NCI-H2081 treated with DMSO at 0.1 percent for 48 hours (cell line): ENCODE measurements at places on chromosomes 4 and X.

DNA sequence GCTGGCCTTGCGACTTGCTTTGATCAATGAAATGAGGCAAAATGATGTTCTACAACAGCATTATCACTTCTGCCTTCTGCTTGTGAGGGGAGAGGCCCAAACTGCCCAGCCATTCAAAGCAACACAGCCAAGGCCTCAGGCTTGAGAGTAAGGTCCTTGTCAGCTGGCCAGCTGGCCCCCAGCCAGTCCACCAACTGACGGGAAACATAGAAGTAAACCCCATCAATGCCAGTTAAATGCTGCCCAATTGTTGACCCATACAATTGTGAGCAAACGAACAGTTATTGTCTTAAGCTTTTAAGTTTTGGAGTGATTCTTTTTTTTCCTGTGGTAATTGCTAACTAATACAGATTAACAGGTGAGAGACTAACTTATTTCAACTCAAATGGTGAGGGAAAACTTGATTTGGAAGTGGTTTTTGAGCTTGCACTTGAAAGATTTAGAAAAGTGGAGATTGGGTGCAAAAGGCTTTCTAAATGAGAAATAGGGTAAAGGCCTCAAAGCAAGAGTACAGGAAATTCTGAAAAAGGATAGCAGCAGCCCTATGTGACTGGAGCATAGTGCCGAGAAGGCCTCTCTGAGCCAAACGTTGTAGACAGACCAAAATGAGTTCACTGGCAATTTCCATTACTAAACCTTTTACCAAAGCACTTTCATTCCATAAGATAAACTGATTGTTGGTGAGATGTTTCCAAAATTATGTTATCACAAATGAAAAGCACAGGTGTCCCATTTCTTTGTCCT, 66.9 kb downstream of the ARHGEF38 start:
- DNase-seq = peak; percentile 71

- DNase-seq = no peak
Measured at GRCh38 chrX:23334521-23334847, 165 bp upstream of the PTCHD1 start.

GRCh38 chr4:113248320-113248719, 198.9 kb downstream of the ANK2 start:
- no peak for DNase-seq

DNA sequence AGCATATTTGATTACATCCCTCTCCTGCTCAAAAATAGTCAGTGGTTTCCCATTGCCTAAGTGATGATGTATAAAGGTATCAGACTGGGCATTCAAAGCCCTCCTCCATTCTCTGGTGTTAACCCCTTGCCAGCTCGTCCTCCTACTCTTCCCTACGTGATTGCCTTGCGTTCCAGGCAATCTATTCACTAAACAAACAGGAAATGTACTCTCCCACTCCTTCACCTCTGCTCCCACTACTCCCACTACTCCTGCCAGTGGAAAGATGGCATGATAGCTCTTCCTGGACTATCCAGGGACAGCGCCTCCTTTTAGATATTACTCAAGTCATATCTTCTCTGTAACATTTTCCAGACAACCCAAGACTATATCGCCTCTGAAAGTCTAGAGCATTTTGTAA, 5.8 kb downstream of the DGAT2L6 start:
- no peak for DNase-seq

DNA sequence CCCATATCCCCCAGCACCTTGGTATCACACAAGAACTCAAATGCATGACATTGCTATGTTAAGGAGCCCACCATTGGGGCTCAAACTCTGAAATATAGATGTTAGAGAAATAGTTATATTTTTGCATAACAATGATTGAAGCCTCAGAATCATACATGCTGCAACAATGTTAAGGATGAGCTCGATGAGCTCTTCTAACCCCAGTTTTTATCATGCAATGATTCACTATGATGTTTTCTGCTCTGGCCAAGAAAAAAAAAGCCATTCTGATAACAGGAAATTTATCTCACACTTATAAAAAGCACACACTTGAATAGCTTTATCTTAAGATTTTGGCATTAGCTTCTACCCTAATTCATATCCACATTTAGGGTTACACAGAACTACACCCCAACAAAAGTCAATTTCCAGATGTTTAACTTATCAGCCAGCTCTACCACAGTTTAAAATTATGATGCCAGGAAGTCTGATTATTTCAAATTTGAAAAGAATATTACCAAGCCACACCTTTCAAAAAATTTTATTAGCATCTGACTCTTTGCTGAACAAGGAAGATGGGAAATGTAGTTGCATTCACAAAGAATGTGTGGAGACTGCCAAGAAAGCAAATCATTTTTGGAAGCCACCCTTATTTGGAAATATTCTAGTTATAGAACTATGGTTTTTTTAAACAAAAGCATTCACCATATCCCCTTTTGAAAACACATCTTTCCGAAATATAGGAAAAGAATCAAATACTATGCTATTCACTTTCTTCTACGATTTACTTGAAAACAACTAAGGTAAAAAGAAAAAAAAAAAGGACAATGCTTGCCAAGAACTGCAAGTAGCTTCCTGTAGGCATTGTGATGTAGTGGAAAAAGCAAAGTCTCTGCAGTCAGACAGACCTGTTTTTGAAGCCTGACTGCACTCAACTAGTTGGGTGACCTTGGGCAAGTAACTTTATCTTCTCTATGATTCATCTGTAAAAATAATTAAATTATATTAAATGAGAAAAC, 100.8 kb upstream of the PLS3 start:
- no peak for DNase-seq

- DNase-seq = no peak
Measured at GRCh38 chr4:53132132-53132891, 233.5 kb downstream of the SCFD2 start.

GRCh38 chr4:126396703-126397102, 1081.9 kb downstream of the FAT4 start:
- DNase-seq = no peak

- no peak for DNase-seq
Measured at GRCh38 chrX:81208916-81209315, 7.0 kb downstream of the SH3BGRL start.

DNA sequence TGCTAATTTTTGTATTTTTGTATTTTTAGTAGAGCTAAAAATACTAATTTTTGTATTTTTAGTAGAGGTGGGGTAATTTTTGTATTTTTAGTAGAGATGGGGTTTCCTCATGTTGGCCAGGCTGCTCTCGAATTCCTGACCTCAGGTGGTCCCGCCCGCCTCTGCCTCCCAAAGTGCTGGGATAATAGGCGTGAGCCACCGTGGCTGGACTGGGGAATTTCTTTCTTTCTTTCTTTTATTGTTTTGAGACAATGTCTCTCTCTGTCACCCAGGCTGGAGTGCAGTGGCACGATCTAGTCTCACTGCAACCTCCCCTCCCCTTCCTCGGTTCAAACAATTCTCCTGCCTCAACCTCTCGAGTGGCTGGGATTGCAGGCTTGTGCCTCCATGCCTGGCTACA, 83.0 kb downstream of the FAM193A start:
- no peak for DNase-seq

DNA sequence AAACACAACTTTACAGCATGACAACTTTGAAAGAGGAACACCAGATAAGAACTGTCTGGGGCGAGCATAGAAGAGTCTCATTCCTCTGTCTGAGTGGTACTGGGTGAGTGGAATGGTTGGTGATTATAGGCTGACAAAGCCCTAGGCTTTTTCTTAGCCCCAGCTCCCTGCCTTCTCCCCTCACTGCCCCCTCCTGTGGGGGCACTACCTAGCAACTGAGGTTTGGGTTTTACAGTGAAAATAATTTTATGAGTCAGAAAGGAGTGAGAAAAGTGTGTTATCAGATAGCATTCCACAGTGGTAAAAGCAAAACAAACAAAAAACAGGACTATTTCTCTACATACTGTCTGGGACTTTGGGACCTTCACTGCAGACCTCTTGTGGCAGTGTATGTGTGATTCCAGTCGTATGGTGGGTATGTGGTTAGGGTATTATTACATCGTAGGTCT, 10.5 kb upstream of the TMEM165 start:
- DNase-seq = no peak

DNA sequence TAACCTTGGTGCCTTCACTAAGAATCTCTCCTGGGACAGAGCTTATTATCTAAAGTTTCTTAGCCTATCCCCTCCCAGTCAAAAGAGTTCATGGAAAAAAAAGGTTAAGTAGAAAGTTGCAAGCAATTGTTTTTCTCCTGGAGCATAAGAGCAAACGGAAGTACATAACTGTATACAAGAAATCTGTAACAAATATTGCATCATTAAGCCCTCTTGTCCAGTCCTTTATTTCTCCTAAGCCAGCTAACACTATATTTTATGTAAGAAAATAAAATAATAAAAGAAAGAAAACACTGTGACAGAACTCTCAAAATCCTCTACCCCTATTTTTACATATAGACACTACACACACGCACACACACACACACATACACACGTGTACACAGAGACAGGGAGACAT, 255.3 kb downstream of the NAF1 start:
- DNase-seq = no peak

DNA sequence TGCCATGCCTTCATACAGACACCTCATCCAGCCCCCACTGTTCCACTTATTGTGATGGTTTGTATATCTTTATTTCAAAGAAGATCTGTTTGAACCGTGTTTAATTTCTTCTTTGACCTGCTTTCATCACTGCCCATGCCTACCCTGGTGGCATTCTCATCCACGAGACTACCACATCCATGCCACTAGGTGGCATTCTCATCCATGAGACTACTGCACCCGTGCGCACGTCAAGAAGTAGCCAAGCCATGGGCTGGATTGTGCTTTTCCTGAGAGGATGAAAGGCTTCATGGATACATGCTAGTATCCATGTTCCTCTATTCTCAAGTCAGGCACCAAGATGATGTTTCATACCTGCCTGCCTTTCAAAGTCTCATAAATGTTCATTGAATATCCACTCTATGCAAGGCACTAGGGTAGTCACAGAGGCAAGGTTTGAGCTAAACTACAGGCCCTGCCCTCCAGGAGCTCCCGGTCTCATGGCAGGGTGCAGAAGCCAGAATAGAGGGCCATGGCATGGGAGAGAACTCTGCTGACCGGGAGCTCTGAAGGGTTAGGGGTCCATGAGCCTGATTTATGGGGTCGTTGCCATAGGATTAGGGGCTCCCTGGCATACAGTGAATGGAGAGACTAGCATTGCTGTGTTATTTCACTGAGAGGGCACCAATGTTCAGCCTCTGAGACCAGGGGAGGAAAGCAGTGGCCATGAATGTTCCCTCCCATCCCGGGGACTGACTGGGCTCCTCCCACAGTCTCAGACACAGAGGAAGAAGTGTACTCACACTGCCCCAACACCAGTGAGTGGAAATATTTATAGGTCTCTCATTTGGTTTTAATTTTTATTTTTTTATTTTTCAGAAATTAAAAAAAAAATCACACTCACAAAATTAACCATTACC, 24.8 kb upstream of the EOLA2 start:
- DNase-seq = no peak

- no peak for DNase-seq
Measured at GRCh38 chrX:85851418-85851817, 195.9 kb downstream of the CHM start.

DNA sequence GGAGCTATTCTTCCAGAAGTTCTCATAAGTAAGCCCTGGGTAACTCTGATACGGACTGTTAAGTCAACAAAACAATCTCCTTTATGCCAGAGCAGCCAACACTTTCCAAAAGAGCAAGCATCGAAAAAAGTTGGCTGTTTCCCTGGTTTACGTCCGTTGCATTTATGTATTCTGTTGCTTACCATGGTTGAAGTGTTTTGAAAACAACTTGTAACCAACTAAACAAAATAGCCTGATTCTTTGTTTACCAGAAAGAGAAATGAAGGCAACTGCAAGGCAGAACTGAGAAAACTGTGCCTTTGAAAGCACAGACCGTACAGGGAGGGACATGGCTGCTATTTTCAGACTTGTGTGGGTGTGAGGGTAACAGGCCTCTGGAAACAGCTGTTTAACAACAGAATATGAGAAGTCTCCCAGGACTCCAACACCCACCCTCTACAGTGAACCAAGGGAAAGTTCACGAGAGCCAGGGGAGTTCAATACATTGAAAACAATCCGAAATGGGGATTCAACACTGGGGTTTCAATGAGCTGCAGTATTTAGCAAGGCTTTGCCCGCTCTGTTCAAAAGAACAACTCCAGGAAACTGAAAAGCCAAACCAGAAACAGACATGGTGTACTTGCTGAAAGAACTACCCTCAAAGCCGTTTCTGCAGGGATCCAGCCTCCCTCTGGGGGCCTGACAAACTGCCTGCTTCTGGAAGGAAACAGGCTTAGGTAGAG, 95.8 kb upstream of the EGFL6 start:
- no peak for DNase-seq

DNA sequence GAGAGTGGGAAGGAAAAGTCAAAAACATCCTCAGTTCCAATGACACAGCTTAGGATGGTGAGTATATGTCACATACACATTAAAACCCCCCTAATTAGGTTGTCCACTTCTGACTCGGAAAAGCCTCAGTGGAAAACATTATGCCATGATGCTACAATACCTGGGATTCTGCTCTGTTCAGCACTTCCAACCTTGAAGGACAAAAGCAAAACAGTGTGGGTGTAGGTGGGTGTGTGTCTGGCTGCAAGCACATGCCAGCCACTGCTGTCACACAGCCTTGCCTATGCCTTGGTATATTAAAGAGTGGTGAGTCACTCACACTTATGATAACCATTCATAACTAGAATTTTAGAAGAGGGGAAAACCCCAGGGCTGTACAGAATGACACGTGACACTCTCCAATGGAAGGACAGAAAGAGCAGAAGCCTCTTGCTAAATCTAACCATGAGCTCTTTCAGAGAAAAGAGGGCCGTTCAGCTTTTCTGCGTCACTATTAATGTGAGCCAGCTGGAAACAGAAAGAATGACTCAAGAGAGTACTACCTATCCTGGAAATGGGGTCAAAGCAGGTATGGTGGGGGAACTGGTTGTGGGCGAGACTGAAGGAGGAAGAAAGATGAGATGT, 159.6 kb downstream of the TET2 start:
- DNase-seq = no peak

DNA sequence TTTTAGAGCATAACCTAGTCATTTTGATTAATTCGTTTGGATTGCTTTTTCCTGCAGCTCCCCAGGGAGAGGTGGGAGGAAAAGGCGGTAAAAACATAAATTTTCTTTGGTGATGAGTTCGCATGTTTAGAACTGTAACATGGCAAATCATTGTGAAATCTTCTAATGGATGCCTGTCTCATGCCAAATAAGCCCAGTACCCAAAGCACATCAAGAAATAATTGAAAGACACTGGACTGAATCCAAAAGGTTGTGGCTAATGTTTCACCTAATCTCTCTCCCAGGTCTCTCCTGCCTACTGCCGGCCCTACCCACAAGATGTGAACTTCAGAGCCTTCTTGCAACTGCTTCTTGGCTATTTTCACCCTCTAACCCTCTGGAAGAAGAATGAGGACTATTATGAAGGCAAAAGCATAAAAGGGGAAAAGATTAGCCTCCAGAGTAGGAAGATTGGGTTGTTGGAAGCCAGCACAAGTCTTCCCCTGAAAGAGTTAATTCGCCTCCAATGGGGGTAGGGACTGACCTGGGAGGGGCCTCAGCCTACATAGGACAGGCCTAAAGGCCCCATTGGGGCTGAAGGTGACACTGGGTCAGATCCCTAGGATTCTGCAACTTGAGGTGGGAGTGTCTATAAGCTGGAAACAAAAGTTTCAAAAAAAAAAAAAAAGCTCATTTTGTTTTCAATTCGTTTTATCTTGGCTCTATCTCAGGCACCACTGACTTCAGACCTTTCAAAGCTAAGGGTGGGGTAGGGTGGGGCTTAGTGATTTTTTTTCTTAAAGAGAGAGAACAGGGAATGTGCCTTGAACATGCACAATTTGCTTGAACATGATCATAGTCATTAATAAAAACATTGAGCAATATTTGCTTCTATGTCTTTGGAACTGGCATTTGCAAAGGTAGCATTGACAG, 278.6 kb upstream of the KLF3 start:
- DNase-seq = no peak
